ENCODE measurements at places on chromosomes 12 and 14.

DNA sequence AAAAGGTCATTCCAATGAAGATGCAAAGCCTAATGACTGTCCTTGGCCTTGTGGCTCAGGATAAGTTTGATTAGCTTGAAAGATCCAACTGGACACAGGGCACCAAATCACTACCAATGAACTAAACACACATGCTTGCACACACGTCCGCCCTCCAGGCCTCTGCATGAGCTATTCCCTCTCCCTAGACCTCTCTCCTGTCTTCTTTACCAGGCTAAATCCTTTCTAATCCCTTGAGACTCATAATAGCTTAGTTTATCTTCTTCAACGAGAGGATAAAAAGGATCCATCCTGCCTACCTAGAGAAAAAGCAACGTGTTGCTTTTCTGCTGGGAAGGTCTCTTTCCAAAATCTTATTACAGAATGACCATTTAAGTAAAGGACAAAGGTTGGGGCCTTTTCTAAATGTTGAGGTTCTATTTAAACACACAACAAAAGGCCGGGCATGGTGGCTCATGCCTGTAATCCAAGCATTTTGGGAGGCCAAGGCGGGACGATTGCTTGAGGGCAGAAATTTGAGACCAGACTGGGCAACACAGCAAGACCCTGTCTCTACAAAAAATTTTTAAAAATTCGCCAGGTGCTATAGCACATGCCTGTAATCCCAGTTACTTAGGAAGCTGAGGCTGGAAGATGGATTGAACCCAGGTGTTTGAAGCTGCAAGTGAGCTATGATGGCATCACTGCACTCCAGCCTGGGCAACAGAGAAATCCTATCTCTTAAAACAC lies 22.4 kb downstream of the PXN start:
- DNase-seq, result no peak

GRCh38 chr12:104137001-104137901 lies 759 bp downstream of the NFYB start:
- DNase-seq, result peak; percentile 32

DNA sequence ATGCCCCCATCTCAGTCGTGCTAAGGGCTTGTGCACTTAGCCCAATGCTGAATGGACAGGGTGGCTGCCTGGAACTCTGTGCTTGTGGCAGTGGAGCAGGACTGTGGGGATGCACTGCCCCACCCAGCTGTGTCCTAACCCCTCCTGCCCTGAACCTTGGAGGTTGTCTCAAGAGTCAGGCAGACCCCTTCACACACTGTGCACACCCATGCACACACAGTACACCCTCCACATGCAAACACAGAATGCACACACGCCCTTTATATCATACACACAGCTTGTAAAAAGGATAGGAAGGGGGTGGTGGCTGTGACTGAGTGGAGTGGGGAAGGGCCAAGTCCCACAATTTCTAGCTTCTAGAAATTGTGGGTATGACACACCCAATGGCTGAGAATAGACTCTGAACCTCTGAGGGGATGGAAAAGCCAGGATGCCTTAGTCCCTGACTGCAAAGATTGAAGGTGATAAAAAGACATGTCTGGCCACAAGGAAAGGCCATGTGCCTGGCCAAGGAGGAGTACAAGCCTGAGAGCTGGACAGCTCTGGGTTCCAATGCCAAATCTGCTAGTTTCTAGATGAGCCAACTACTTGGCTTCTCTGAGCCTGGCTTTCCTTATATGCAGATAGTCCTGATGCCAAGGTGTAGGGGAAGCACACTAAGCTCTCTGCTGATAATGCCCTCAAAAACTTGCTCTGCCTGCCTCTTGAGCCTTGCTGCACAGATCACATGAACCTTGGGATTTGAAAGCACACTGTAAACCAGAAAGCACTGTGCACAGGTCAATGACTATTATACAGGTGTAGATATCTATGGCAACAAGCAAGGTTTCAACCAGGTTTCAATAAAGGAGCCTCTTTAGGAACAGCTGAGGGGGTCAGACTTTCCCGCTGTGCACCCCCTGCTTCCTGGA lies 8.4 kb downstream of the KRT8 start:
- DNase-seq, result no peak

GRCh38 chr14:101054671-101055070 lies 151.1 kb upstream of the RTL1 start:
- DNase-seq, result no peak

GRCh38 chr12:8989413-8989812 lies at the start of gene KLRG1:
Gene KLRG1, plus strand, starts transcription at chr12:8989546. Its CDS starts 90 bp downstream, at chr12:8989636.
- no peak for DNase-seq

DNA sequence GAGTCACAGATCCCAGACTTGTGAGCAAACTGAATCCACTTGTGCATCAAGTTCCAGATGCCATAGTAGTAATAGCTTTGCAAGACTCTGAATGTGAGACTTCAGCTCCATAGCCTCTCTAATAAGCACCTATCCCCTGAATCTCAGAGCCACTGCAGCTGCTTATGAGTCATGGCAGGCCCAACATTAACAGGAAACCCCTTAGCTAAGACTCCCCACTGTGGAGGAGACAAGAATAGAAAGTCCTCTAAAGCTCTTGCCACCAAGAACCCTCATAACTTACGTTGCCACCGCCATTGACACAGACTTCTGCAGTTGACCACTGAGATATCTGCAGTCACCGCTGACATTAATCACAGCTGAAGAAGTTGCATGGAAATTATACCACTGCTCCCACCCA lies 62.9 kb upstream of the PDE3A start:
- no peak for DNase-seq

- no peak for DNase-seq
These were observed at the start of gene FOXN4 for GRCh38 chr12:109308534-109309380. Gene FOXN4, minus strand, starts transcription at chr12:109309284. Its CDS starts 963 bp downstream, at chr12:109308321.

- no peak for DNase-seq
These were observed 84.7 kb downstream of the TSPAN9 start for GRCh38 chr12:3161861-3162260.

DNA sequence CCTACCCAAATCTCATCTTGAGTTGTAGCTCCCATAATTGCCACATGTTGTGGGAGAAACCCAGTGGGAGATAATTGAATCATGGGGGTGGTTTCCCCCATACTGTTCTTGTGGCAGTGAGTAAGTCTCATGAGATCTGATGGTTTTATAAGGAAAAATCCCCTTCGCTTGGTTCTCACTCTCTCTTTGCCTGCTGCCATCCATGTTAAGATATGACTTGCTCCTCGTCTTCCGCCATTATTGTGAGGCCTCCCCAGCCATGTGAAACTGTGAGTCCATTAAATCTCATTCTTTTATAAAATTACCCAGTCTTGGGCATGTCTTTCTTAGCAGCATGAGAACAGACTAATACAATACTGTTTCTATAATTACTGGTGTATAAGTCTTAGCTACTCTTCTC lies 6.5 kb upstream of the BCAT1 start:
- DNase-seq, result no peak

DNA sequence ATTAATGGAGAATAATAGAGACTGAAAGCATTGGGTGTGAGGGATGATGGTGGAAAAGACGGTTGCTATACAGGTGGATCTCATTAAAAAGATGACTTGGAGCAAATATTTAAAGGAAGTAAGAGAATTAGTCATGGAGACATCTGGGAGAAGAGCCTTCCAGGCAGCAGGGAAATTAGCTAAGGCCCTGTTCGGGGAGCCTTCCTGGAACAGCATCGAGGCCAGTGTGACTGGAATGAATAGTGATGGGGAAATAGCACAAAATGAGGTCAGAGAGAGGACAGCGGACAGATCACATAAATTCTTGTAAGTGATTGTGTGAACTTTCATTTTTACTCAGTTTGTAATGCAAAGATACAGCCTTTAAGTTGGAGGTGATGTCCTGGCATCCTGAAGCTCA lies 842.3 kb downstream of the SLC6A15 start:
- DNase-seq, result no peak
